ENCODE measurements at places on chromosomes 4 and X. TPM values are rescaled to one million over a fixed set of nuclear protein-coding genes. Genes with fewer than 3 reads are reported as not detected.
A peak's percentile ranks its signal among the peaks of the same experiment; 100 is the strongest.

The TCEANC gene
- 3.0 TPM for total RNA-seq

DNA sequence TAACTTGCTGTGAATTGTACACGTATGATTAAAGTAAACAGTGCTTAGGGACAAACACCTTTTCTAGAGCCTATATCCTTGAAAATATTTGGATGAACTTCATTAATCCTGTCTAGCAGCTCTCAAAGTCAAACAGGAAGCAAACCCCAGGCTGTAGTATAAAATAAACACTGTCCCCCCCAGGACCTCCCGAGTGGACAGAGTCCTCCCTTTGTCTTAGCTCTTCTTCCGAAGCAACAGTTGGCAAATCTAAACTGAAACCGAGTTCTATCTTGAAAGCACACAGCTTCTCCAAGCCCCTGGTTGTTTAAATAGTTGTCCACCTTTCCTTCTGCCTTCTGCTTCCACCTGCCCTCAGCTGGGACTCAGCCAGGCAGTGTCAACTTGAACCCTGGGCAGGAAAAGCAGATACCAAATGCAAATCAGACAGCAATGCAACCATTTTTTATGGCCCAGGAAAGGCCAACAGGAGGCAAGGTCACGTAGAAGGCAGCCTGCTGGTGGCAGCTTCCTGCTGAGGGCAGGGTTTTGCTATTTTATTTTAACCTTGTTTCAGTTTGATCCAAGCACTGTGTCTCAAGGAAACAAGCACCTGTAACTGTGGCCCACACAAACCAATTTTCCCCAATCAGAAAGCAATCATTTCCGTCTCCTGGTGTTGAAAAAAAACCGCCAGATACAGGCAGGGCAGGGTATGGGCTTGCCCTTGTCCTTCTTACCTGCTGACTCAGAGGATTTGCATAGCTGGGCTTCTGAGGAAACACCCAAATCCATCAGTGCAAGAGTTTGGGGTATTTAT, 110.3 kb upstream of the KIT start:
- DNase-seq, result peak; percentile 19

GRCh38 chr4:121791481-121791880, 9.6 kb upstream of the EXOSC9 start:
- no peak for DNase-seq

The ARHGAP6 gene
- 1.4 TPM for total RNA-seq

- no peak for DNase-seq
Observed at GRCh38 chr4:149766135-149766534, 49.5 kb downstream of the IQCM start.

The PTCHD1 gene
- total RNA-seq, result not detected

The TCEAL5 gene
- total RNA-seq, result not detected

Measured in GM12878 (cell line).